Activated naive CD4-positive, alpha-beta T cell treated with anti-CD3 and anti-CD28 coated beads, Interleukin-2, amount 50 U/mL, for 72 hours (primary cell): ENCODE measurements at places on chromosomes 4 and X. TPM values are rescaled to one million over a fixed set of nuclear protein-coding genes. Genes with fewer than 3 reads are reported as not detected.

DNA sequence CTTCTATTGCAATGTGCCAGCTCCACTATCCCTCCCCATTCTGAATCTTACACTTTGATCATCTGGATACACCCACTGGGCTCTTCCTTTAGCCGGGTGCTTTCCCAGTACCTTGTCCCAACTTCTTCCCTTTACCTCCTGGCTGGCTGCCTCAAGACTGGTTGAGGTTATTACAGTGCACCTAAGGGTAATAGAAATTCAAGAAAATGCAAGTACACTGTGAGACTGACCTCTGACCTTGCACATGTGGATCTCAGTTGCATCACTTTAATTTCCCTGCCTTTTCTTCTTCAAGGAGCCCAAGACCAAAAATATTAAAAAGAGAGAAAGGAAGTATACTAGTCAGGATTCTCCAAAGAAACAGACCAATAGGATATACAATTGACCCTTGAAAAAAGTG lies 53.9 kb upstream of the NOCT start:
- no peak for DNase-seq

DNA sequence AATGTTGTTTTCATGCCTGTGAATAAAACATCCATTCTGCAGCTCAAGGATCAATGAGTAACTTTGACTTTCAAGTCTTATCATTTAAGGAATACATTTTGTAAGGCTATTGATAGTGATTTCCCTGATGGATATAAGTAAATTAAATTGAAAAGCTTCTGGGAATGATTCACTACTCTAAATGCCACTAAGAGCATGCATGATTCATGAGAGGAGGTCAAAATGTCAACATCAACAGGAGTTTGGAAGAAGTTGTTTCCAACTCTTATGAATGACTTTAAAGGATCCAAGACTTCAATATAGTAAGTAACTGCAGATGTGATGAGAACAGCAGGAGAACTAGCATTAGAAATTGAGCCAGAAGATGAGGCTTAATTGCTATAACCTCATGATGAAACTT lies 1487.3 kb downstream of the PCDH7 start:
- no peak for DNase-seq

MAP3K15 gene
- 2.4 TPM for total RNA-seq

VCX3A gene
- total RNA-seq: not detected

- no peak for DNase-seq
Observed at GRCh38 chrX:152989292-152989658, 4.6 kb downstream of the PNMA5 start.

DNA sequence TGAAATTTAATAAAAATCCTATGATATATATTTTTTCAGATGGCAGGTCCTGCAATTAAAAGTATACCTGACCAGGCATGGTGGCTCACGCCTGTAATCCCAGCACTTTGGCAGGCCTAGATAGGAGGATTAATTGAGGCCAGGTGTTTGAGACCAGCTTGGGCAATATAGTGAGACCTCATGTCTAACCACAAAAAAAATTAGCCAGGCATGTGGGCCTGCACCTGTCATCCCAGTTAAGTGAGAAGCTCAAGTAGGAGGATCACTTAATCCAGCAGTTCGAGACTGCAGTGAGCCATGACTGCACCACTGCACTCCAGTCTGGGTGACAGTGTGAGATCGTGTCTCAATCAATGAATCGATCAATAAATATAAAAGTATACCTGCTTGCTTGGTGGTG lies 2.5 kb downstream of the OCIAD2 start:
- DNase-seq: no peak

GRCh38 chrX:23900220-23900797 lies 7.4 kb downstream of the APOO start:
- DNase-seq: no peak

- no peak for DNase-seq
Observed at GRCh38 chr4:171880136-171880535, 66.9 kb downstream of the GALNTL6 start.

MGAT4D gene
- not detected for total RNA-seq

- no peak for DNase-seq
Observed at GRCh38 chr4:169823685-169824084, 65.9 kb upstream of the HPF1 start.

DNA sequence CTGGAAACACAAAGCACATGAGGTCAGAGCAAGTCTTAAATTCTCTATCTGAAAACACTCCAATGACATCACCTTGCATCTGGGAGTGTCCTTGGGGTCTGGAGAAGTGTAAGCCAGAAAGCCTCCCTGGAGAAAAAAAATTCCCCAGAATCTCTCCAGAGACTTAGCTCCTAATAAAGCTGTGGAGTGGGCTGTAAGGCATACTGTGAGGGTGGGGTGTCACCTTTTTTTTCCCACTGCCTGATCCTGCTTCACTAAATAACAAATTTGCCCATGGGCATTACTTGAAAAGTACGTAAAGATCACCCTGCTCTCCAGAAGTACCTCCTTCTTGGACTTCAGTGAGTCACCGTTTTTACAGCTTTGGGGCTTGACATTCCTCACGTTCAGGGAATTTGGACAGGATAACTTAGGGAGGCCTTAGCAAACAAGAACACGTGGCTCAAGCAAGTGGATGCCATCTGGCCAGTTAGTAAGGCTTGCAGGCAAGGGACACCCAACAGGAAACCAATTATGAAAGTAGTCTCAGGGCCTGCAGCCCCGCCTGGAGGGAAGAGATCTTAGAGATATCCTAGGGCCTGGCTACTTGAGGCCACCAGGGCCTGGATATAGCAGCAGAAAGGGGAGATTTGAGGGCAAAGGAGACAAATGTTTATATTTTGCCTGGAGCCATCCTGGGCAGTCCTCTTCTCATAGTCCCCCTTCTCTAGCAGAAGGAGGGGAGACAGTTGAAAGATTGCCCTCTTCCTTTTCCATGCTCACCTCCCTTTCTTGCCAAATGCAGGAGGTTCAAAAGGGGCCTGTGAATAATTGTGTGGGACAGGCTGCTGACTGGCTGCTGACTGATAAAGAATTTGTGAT lies 60.1 kb upstream of the PLAC1 start:
- DNase-seq: no peak

DNA sequence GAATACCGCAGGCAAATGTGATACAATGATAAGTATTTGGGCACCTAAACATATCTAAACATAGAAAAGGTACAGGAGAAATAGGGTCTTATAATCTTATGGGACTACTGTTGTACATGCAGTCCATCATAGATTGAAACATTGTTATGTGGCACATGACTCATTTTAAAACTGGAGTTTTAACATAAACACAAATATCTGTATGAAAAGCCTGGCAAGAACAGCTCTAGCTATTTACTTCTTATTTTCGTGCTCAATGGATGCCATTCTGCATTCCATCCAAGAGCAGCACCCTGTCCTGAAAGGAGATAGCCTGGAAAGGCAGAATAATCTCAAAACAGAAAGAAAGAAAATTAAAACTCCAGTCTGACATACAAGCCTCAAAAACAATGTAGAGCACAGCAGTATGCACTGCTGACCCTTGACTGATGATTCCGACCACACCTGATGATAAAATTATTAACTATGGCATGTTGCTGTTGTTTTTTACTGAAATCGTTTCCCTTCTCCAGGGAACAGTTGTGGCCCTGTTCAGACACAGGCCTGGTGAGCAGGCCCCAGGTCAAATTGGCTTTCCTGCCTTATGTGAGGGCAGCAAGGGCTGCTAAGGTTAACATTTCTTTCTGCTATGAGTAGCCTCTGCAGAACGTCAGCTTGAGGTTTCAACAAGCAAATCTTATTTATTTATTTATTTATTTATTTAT lies 152.7 kb downstream of the APBB2 start:
- no peak for DNase-seq

GRCh38 chr4:107616838-107617389 lies 103.1 kb downstream of the PAPSS1 start:
- no peak for DNase-seq

MRFAP1 gene
- 72.7 TPM for total RNA-seq

- DNase-seq: no peak
Observed at GRCh38 chr4:146916479-146917076, 29.1 kb downstream of the TTC29 start.

GRCh38 chr4:100095729-100096595 lies 94.3 kb downstream of the DDIT4L start:
- peak; percentile 42 for DNase-seq

EVC2 gene
- total RNA-seq: 0.16 TPM

GRCh38 chr4:74038425-74039314 lies at the start of gene CXCL3:
Gene CXCL3, minus strand, starts transcription at chr4:74038689. Its CDS starts 78 bp downstream, at chr4:74038611.
- DNase-seq: no peak

- DNase-seq: no peak
Observed at GRCh38 chr4:16914208-16914607, 15.8 kb upstream of the LDB2 start.

- DNase-seq: no peak
Observed at GRCh38 chrX:9403374-9403773, 61.5 kb upstream of the TBL1X start.

DNA sequence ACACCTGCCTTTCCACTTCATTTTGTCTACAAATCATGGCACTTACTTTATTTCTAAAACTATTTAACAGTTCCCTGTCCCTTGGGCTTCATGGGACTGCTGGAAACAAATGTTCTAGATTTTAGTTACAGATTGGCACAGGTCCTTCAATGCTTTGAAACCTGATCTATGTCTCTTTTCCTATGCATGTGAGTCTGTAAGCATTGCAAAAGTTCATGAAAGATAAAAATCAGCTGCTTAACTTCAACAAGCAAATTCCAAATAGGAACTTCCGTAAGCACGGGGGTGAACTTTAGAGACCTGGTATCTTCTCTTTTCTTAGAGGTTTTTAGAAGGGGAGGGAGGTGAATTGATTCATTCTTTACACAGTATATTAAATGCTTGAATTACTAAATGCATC lies 9.5 kb downstream of the LGI2 start:
- no peak for DNase-seq

CCSER1 gene
- total RNA-seq: not detected

MAGEB17 gene
- not detected for total RNA-seq

LDB2 gene
- total RNA-seq: not detected

GRCh38 chrX:153598541-153599191 lies at the start of gene CCNQ:
Gene CCNQ, minus strand, starts transcription at chrX:153599139. Its CDS starts 66 bp downstream, at chrX:153599073.
- DNase-seq: no peak

CDKL2 gene
- 2.9 TPM for total RNA-seq

GRCh38 chrX:113580486-113580885 lies 739.9 kb upstream of the AMOT start:
- no peak for DNase-seq

MSX1 gene
- not detected for total RNA-seq

MSMO1 gene
- total RNA-seq: 58.2 TPM

GRCh38 chrX:13153796-13154195 lies 109.4 kb upstream of the FAM9C start:
- no peak for DNase-seq

DNA sequence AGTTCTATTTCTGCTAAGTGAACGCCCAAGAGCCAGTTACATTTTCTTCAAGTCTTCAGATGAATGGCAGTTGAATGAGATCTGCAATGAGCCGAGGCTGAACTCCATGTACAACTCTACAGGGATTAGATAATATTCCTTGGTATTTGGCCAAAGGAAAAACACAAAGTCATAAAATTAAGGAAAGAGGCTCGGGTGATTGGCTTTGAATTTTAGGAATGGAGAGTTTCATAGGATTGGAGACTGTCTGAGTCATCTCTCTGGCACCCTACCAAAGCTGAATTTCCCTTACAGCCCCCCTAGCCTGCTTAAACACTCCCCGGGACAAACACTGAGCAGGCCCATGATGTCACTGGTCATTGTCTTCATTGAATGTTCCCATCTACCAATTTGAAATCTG lies 188.0 kb upstream of the C1QTNF7 start:
- no peak for DNase-seq

DNA sequence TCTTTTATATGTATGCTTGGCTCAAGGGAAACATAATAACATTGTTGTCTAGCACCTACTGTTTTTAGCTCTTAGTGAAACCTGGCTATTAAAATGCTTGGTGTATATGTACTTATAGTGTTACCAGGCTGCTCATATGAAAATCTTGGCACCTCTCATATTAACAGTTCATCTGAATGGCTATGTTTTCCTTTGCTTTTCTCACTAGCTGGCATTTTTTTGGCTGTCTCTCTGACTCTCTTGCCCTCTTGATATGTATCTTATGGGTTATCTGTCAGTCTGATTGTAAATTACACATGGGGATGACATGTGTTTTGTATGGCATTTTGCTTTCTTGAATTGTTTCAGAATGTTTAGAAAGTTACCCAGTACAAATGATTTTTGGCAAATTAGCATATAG lies 158.0 kb downstream of the ARHGAP24 start:
- DNase-seq: no peak

MAGEA11 gene
- total RNA-seq: not detected

CENPVL2 gene
- total RNA-seq: not detected

DNA sequence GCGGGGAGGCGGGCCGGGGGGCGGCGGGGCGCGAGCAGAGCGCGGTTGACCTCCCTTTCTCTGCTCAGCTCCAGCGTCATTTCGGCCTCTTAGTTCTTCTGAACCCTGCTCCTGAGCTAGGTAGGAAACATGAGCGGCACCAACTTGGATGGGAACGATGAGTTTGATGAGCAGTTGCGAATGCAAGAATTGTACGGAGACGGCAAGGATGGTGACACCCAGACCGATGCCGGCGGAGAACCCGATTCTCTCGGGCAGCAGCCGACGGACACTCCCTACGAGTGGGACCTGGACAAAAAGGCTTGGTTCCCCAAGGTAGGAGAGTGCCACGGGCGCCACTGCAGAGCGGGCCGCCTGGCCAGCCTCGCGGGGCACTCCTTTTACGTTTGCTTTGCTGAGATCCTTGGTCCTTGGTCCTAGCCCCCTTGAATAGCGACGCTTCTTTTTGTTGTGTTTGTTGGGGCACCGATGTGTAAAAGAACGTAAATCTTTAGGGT lies at the start of gene HTATSF1:
HTATSF1 (plus strand) TSS at position 37 of the 497 bp plus-strand sequence; CDS start at position 130, 93 bp downstream.
- no peak for DNase-seq

TCEAL5 gene
- total RNA-seq: not detected

- DNase-seq: no peak
Observed at GRCh38 chrX:68902706-68903504, 74.1 kb downstream of the EFNB1 start.

DNA sequence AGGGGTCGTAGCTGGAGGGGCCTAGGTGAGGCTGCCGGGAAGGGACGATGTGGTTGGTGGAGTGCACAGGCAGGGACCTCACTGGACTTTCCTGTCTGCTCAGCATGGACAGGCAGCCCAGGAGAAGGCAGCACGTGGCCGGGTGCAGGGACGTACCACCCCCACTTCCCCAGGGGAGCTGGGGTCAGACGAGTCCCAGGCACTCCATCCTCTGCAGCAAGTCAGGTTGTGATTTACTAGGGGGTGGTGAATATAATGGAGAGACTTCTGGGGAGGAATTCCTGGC lies 1.5 kb upstream of the CTBP1 start:
- DNase-seq: no peak

DNA sequence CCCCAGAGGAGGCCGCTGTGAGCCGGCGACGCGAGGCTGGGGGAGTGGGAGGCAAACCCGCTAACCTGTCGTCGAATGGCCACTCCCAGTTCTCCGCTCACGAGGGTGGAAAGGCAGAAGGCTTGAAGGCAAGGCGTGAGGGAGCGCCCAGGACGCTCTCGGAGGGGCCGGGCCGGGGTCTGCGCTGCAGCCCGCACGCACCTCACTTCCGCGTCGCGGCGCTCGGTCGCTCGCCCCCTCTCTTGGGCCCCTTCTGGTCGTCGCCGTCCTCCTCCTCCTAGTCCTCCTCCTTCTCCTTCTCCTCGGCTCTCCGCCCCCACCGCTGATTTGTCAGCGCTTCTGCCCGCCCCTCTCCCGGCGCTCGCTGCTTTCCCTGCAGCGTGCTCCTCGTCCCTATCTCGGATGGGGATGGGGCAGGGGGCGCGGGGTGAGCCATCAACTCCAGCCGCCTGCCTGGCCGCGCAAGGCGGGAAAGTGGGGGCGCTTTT lies at the start of gene SNCA:
SNCA (minus strand) TSS at position 265 of the 488 bp plus-strand sequence. CDS start 1,494 bp downstream, outside the sequence.
- no peak for DNase-seq

GRCh38 chr4:53775381-53775780 lies 184.1 kb upstream of the LNX1 start:
- no peak for DNase-seq
